ENCODE measurements at places on chromosomes 4 and X. TPM values are rescaled to one million over a fixed set of nuclear protein-coding genes. Genes with fewer than 3 reads are reported as not detected.
A peak's percentile ranks its signal among the peaks of the same experiment; 100 is the strongest.

GRCh38 chrX:72131317-72132294 is at the start of gene RTL5:
TSS of gene RTL5 (minus strand) at chrX:72131915.
- H3K27ac ChIP-seq: no peak within 1 kb of the TSS
- H3K27me3 ChIP-seq: no peaks in the 10 kb centered on the region
- peak; percentile 92 for DNase-seq
- H3K4me1 ChIP-seq: no peaks in the 10 kb centered on the region

DNA sequence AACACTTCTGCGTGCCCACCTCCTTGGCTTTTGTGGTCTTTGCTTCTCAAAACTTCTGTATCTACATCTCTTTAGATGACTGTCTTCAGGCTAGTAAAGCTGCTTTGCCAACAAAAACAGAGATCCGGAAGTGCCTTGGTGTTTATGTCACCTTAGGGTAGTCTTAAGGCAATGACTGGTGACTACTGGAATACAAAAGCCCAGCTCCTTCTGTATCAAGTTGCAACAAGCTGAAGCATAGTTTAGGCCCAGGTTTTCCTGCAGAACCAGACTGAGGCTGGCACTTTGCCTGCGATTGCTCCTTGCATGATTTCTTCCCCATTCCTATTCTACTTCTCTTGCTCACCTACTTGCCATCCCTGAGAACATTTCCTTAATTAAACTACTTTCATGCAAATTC is 333.8 kb downstream of the DMD start:
- H3K4me3 ChIP-seq: no peak overlapping the region
- no peaks in the 10 kb centered on the region for H3K4me1 ChIP-seq
- no peaks in the 10 kb centered on the region for H3K36me3 ChIP-seq
- H3K27me3 ChIP-seq: no peaks in the 10 kb centered on the region
- DNase-seq: no peak
- no peak overlapping the region for H3K27ac ChIP-seq

- H3K27me3 ChIP-seq: no peaks in the 10 kb centered on the region
- no peak overlapping the region for H3K27ac ChIP-seq
- H3K4me3 ChIP-seq: no peak overlapping the region
These were observed 777.3 kb upstream of the GALNTL6 start for GRCh38 chr4:171035909-171036308.

The MTNR1A gene
- 1.2 TPM for total RNA-seq

The PNMA5 gene
- not detected for total RNA-seq
